ENCODE measurements at places on chromosomes 16 and 17.

- DNase-seq, result no peak
Measured at GRCh38 chr17:47866941-47867340, 16.0 kb upstream of the SP6 start.

DNA sequence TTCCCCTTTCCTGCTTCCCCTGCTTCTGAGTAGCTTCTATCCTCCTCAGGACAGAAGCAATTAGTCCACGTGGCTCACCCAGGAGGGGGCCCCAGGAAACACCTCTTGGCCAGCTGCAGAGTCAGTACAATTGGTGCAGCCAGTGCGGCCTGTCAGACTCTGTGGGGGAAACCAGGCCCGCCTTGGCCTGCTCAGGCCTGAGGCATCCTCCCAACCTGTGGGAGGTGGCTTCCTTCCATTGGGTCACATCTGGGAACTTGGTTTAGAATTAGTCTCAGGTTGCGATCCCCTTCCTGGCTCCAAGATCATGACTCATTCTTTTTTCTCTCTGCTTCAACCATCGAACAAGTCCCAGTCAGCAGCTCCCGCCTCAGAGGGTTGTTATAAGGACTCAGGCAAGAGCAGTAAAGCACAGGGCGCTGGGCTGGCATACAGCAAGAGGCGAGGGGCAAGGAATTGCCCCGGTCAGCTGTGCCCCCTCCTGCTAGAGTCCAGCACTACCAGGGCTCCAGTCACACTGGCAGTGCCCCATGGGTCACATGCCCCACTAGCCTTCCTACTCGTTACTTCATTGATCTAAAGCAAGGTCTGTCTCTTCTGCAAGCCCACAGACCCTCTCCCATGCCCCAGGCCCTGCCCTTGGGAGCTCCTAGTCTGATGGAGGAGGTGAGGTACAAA is 8.1 kb upstream of the EPX start:
- no peak for DNase-seq

GRCh38 chr17:32519228-32520103 is 32.7 kb downstream of the CDK5R1 start:
- DNase-seq, result no peak

DNA sequence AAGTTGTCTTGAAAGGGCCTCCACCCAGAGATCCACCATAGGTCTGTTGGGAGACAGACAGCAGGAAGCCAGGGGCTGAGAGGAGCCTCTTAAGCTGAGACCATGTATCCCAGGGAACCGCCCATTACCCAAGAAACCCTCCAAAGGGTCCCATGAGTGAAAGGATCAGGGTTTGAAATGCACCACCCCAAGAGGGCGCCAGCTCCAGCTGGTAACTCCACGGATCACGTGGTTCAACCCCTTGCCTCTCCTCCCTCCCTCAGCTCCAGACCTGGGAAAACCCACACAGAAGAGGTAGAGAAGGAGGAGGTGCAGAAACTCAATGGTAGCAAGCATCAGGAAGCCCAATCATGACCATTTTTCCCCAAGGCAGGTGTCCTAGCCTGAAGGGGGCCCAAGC is 148.7 kb downstream of the AIPL1 start:
- DNase-seq, result no peak

DNA sequence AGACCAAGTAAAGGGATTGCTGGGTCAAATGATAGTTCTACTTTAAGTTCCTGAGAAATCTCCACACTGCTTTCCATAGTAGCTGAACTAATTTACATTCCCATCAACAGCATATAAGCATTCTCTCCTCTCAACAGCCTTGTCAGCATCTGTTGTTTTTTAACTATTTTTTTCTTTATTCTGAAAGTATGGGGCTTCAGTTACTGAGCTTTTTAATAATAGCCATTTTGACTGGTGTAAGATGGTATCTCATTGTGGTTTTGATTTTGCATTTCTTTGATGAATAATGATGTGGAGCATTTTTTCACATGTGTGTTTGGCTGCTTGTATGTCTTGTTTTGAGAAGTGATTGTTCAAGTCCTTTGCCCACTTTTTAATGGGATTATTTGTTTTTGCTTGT is 2.5 kb downstream of the KRTAP2-2 start:
- no peak for DNase-seq

DNA sequence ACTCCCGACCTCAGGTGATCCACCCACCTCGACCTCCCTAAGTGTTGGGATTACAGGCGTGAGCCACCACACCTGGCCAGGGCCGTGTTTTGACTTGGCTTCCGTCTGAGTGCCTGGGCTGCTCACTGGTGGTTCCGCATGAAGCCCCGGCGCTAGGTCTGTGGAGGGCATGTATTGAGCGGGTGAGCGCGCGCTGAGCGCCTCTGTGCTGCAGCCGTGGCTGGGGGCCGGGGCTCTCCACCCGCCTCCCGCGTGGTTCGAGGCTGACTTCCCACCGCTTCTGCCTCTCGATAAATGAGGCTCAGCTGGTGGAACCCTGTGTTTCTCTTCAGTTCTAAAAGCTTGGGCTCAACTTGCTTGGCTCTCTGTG is 38.9 kb upstream of the ATP2A3 start:
- DNase-seq, result no peak

GRCh38 chr17:70030371-70030770 is 44.7 kb upstream of the KCNJ16 start:
- no peak for DNase-seq

All from GM04504 (cell line).